ENCODE measurements at places on chromosomes 5 and 9. TPM values are rescaled to one million over a fixed set of nuclear protein-coding genes. Genes with fewer than 3 reads are reported as not detected.

HMCN2 gene
- 3.1 TPM for total RNA-seq

DNA sequence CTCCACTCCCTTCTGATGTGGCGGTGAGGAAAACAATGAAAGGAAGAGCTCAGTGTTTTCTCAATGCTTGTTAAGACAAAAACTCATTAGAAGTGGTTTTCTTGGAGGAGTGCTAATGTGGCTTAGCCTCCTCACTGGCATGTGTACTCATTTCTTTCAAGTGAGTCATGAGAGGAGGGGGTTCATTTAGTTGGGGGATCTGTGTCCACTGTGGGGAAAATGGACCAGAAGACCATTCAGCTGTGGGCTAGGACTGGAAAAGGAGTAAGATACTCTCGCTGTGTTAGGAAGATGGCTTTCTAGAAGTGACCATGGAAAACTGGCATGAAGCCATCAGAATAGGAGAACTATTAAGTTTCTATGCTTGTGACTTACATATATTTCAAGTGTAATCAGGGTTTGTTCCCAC, 23.5 kb downstream of the KLF9 start:
- no peak for DNase-seq

- DNase-seq = no peak
Measured at GRCh38 chr9:83440641-83441040, 97.6 kb downstream of the FRMD3 start.

- no peak for DNase-seq
Measured at GRCh38 chr5:6598351-6598900, 34.4 kb downstream of the NSUN2 start.

All from mesenteric fat pad (tissue), 1 donor.